Stimulated activated CD8-positive, alpha-beta memory T cell treated with anti-CD3 and anti-CD28 coated beads, Interleukin-4, amount 100 ng/mL, for 1 hour (primary cell): ENCODE measurements at places on chromosomes 2 and 18.

GRCh38 chr2:3595404-3595803 is 492 bp downstream of the COLEC11 start:
- no peak for DNase-seq

- DNase-seq = no peak
These were observed 16.3 kb upstream of the SNED1 start for GRCh38 chr2:240981871-240982800.

DNA sequence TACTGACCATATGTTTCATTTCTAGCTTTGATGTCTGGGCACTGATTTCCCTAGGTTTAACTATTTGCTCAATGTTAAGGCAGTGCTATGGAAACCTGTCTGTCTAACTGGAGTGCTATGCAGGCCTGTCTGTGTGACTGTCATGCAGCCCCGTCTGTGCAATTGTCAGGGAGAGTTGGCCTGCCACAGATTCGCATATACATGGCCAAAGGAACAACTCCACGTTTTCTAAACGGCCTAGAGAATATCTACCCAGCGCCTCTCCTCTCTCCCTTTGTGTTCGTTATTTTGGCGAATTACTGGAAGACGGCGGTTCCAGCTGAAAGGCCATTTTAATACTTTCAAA is 59.6 kb upstream of the PSME4 start:
- DNase-seq = no peak

DNA sequence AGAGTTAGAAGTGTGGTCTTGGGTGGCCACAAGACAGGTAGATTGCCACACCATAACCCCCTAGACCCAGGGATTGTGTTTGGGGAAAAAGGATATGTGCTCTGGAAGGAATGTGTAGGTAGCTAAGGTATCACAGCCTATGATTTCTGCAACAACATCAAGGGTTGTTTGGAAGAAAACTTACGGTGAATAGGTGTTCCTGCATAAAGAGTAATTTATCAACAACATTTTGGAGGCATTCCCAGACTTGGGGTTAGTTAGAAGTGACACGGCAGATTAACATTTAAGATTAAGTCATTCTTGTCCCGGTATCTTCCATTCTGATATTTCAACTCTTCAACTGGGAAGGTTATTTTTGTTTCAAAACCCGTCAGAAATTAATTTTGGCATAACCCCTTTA is 65.5 kb downstream of the SPP2 start:
- DNase-seq = no peak

- no peak for DNase-seq
These were observed 58.8 kb upstream of the CD302 start for GRCh38 chr2:159856760-159857159.

- no peak for DNase-seq
These were observed 340 bp downstream of the SLC40A1 start for GRCh38 chr2:189580241-189580651.

- DNase-seq = peak; percentile 57
These were observed 19.6 kb downstream of the TUBB6 start for GRCh38 chr18:12327510-12328178.
